MCF 10A (cell line): ENCODE measurements at places on chromosomes 6 and 20.
A peak's percentile ranks its signal among the peaks of the same experiment; 100 is the strongest.

GRCh38 chr6:75893058-75893775 is 144.2 kb downstream of the MYO6 start:
- peak; percentile 72 for DNase-seq

- DNase-seq, result no peak
These were observed 93.0 kb downstream of the ANKRD6 start for GRCh38 chr6:89525786-89526562.

DNA sequence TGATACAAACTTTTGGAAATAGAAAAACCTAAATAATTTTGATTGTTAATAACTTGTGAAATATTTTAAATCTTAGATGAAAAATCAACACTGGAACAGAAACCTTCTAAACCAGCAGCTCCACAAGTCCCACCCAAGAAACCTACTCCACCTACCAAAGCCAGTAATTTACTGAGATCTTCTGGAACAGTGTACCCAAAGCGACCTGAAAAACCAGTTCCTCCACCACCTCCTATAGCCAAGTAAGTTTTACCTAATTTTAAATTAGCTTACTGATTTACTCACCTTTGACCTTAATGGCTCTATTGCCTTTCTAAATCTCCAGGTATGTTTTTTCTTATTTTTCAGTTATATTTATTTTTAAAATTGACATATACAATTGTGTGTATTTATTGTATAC is 102.6 kb upstream of the ADGRF4 start:
- no peak for DNase-seq

DNA sequence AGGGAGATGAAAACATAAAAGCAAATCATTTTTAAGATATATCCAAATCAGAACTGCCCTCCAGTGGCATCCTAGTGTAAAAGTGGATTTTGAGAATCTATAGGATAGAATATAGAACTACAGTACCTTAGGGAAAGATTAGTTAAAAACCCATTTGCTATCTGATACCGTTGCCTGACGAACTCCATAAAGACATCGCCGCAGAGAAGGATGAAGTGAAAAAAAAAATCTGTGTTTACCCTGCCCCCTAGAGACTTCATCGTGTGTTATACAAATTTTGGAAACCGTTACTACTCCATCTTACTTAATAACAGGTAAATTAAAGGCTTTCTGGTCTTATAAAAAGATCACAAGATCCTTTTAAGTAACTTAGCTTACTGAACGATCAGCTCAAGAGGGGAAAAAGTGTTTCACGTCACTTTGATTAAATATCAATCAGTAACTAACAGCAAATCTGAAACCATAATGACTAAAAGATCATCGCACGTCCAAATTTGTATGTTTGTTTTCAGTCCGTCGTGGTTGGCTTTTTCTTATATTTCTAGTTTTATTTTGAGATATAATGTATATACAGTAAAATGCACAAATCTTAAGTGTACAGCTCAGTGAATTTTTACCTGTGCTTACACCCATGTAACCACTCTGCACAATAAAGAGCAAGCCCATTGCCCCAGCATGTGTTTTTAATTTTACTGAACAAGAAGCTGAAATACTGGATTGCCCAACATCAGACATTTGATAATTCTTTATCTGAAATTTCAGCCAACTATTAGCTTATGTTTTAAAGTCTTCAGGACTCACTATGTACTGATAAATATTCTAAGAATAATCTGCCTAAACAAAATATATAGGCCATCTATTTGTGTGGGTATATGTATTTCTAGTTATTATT is 881 bp upstream of the MCM3 start:
- peak; percentile 7 for DNase-seq

- no peak for DNase-seq
These were observed 107.5 kb downstream of the QKI start for GRCh38 chr6:163522033-163522432.

DNA sequence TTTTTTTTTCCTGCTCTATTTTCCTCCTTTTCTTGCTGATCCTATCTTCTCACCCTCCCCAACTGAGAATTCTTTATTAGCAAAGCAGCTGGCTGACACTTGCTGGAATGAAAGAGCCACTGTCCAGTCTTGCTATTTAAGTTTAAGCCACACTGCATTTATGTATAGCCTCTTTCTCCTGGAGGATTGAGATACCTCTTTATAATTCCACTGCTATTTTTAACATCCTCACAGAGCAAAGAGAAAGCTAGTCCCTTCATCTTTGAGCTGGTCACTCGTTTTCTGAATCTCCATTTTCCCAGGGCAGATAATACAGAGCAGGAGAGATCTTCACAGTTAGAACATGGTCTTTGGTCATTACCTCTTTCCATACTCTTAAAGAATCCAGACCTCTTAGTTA is 36.0 kb upstream of the EEF1A1 start:
- DNase-seq, result no peak

GRCh38 chr6:163459536-163459935 is 45.0 kb downstream of the QKI start:
- no peak for DNase-seq

GRCh38 chr20:37777988-37778659 is 84.3 kb downstream of the CTNNBL1 start:
- DNase-seq, result no peak

DNA sequence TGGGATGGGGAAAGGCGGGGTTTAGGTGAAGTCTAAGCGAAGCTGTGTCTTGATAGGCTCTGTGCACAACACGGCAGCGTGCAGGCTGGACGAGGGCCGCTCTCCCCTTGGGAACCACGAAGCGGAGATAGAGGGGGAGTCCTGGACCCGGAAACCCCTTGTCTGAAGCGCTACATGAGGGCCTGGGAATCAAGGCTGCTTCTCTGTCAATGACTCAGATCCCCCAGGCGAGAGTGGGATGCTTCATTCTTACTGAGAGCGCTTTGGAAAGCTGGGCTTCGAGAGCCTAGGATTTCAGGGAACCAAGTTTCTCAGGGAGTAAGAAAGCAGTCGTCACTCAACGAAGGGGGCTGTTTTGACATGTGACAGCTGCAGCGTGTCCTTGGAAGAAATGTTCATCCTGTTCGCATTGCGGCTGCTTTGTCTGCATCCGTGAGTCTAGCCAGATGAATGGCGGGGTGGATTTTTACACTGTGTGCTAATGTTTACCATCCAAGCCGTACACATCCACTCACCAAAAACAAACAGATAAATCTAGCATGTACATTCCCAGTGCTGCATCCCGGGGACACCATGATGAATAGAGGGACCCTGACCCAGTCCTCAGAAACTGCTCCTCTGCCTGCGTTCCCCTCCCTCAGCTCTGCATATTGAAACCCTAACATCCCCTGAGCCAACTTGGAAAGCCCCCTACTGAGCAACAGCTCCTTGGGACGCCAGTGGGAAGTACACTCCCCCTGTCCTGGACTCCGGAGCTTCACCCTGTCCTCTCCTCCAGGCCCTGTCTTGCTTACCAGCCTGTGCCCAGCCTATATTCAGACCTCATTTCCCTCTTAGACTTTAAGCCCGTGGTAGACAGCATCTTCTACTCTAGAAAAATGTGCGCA is 24.5 kb upstream of the RTF2 start:
- no peak for DNase-seq

- DNase-seq, result no peak
These were observed 135.4 kb downstream of the MTFR2 start for GRCh38 chr6:136114661-136115060.

DNA sequence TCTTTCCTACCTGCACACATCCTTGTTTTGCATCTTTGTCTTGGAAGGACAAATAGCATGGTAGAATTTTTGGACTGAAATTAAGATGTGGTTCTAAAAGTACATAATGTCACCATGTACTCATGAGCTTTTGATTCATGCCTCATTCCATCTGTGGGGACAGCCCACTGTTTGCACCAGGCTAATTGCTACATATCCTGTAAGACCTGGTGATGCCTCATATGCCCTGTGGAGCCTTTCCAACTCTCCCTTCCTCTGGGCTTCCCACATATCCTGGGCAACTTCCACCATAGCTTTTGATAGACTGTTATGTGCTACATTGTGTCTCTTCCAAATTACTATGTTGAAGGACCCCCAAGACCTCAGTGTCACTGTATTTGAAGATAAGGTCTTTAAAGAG is 213.6 kb upstream of the PREP start:
- DNase-seq, result peak; percentile 38

DNA sequence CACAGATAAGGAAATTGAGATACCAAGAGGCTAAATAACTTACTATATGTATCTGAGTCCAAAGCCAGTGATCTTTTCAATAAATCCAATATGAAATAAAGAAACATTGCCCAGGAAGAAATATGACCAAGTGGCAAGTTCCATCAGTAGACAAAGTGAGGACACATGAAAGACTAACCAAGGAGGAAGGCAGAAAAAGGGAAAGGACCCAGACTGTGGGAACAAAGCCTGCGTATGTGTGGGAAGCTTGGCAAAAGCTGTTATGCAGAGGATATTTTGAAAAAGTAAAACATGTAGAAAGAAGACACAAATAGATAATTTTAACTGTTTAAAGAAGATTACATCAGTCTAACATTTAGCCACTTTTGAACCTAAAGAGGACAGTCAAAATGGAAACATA is 264.4 kb upstream of the PRDM1 start:
- no peak for DNase-seq

DNA sequence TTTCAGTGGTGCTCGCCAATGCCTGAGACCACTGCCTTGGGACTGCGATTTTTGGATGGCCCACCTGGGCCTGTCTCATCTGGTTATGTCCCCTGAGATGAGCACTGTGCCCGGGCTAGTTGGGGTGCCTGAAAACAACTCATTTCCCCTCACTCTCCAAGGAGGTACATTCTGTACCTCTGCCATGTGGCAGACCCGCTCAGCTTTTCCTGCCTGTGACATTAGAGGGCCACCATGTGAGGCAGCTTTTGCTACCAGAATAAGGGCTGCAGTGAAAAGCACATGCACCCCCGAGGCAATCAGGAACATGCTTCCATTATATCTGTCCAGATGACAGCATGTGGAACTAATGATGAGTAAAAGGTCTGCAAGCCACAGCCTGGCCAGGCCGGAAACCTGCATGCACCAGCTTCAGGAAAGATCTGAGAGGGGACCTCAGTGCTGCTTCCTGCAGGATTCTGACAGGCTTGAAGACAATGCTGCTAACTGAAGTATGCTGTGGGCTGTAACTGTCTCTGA is 11.3 kb upstream of the SRSF6 start:
- DNase-seq, result no peak

DNA sequence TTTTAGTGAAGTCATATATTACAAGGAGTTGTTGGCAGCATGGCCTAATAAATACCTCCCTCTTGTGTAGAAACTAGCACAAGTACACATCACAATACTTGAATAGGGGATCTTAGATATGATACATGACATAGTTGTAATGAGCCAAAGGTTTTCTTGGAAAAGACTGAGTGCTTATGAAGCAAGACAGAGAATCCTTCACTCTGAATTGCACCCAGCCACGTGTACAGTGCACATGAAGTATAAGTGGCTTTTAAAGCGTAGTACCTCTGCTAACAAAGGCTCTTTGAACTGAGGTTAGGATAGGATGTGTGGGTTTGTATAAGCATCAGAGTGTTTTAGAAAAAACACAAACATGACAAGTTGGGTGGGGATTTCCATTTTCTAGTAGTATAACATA is 145.5 kb upstream of the STMND1 start:
- no peak for DNase-seq

- peak; percentile 12 for DNase-seq
These were observed 124.3 kb downstream of the IPCEF1 start for GRCh38 chr6:154232013-154232910.
